ENCODE measurements at places on chromosomes 4 and X.

DNA sequence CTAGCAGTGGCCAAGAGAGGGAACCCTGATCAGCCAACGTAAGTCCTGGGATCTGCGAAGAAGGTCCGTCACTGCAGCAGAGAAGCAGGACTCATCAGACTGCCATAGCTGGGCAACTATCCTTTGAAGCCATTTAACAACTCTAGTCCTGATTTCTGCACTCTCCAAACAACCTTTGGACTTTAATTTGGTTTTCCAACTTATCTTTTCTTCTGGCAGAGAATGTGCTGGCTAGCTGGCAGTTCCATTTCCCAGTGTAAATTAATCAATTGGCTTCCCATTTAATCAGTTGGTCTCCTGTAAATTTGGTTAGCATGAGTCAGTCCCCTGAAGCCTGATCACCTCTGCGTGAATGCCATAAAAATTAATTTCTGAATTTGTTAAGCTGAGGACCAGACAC is 153.7 kb upstream of the GPR101 start:
- DNase-seq: no peak

- DNase-seq: no peak
Measured at GRCh38 chr4:64824591-64824990, 415.3 kb upstream of the TECRL start.

- no peak for DNase-seq
Measured at GRCh38 chrX:102767287-102767686, 46.7 kb downstream of the GPRASP3 start.

GRCh38 chrX:138858951-138859350 is 147.4 kb upstream of the FGF13 start:
- DNase-seq: no peak

DNA sequence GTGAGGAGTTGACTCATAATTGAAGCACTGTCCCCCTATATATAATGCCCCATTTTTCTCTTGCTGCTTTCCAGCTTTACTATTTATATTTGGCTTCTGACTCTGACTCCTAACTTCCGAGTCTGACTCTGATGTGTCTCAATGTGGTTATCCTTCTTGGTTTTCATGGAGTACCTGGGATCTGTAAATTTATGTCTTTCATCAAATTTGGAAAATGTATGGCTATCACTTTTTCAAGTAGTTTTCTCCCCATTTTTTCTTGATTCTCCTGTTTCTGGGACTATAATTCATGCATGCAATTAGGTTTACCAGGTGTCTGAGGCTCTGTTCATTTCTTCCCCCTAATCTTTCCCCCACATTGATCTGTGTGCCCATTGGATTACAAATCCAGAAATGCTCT is 156.8 kb upstream of the SFRP2 start:
- DNase-seq: no peak

DNA sequence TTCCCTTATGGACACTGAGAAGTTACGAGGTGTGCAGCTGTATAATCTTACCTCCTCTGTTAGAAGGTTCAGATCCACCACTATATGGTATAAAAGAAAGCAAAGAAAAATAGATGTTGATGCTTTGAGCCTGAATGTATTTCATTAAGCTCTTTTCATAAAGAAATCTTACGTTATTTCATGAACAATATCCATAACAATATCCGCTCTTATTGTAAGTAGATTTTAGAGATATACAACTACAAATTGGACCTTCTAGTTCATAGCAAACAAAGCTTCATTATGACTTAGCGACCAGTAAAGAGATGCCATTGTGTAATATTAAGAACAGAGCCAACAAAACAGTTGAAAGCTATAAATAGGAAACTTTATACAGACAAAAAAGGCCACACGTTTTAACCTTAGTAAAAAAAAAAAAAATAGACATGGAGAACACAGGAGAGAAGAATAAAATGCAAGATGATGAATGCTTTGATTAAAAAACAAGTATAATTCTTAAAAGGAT is 203.6 kb downstream of the PDGFC start:
- DNase-seq: no peak

DNA sequence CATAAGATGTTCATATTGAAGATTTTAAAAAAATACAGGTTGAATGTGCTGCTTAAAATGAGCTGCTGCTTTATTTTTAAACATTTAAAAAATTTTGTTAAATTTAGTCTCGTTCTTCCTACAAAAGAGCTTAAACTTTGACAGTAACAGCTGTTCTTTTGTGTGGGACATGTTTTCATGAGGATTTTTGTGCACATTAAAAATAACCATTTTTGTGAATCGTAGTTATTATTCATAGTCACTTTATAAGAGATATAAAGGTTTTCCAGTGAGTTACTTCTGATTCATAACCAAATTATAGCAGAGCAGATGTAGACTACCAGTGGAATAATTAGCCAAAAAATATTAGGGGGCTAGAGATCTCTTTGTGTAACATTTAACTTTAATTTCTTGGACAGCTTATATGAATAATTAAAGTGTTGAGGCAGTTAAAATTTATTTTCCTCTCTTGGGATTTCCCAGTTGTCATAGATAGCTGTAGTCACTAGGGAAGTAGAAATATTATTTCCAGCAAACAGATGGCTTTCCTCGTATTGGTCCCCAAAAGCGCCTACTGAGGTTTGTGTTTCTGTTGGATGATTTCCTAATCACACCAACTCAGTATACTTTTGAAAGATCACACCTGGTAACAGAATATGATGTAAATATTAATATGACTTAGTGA is 24.2 kb downstream of the RBPJ start:
- DNase-seq: no peak

DNA sequence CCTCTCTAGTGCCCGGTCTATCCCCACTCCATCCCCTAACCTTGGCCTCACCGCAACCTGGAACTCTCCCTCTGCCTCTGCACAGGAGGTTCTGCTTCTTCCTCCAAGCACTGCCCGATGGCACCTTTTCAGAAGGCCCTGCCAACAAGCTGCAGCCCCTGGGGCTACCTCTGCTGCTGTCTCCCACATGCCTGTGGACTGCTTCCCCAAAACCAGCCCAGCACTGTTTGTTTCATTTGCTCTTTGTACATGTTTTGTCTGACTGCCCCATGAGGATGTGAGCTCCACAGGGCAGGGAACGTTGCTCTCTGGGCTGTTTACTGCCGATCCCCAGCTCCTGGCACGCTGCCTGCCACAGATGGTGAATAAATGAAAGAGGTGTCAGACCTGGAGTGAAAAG is 85.4 kb downstream of the INTS6L start:
- DNase-seq: no peak

DNA sequence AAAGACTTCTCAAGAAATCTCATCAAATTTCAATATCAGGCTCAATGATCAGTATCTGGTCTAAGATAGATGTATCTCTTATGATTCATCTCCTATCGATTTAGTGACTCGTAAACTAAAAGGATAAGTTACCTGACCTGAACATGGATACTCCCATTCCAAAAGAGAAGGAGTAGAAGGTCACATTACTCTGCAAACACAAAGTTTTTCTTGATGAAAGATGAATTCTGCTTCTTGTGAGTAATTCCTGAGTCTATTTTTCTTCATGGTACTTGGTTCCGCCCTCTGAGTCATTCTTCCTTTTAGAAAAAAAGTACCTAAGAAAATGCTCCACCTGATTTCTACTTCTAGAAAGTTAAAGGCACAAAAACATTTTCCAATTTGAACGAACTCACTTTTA is 223.1 kb upstream of the SLIT2 start:
- DNase-seq: no peak

- no peak for DNase-seq
Measured at GRCh38 chr4:54657185-54657550, 589 bp upstream of the KIT start.

GRCh38 chr4:79043138-79043537 is 103.9 kb upstream of the PAQR3 start:
- DNase-seq: no peak

- peak; percentile 43 for DNase-seq
Measured at GRCh38 chrX:84046403-84046984, 141.5 kb downstream of the RPS6KA6 start.

DNA sequence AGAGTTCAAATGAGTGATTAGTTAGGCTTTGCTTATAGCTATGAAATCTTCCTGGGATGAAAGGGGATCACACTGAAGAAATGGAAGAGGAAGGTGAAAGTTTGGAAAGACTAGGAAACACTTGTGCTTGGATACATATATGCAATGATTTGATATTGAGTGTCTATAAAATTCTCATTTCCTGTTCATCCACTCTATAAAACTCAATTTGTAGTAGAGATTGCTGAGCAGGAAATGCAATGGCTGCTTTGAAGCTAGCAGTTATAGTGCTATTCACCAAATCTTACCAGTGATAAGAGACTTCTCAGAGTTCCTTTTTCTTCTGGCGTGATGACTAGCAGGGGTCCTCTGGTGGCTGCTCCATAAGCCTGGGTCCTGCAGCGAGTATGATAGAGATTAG is 128.1 kb upstream of the HPF1 start:
- no peak for DNase-seq

- no peak for DNase-seq
Measured at GRCh38 chr4:38193236-38193863, 233.2 kb downstream of the PTTG2 start.

DNA sequence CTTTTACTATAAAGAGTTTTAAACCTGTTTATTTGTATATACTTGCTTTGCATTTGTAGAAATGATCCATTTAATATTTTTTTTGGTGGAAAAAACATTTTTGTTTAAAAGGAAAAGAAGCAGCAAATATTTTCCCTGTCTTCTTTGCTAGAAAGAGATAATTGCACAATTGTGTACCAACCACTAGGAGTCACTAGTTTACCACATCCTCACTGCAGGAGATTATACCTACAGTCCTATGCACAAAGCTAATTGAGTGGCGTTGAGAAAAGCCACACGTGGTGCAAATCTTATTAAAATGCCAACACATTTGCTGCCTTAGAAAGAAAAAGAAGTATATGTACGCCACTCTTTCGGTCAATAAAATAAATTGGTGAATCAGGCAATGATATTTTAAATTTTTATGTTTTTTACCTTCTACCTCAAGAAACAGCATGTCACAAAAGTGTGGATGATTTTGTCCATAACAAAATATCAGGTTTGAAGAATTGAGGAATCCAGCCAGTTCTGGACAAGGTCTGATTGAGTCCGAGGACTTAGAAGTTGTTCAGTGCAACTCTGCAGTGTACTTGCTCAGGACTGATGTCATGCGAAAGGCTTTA is 102.9 kb downstream of the GRXCR1 start:
- peak; percentile 63 for DNase-seq

GRCh38 chrX:104172121-104172520 is 5.9 kb downstream of the FAM199X start:
- no peak for DNase-seq
